ENCODE measurements at places on chromosomes 12 and 14. TPM values are rescaled to one million over a fixed set of nuclear protein-coding genes. Genes with fewer than 3 reads are reported as not detected.

The TAS2R20 gene
- 0.51 TPM for total RNA-seq

The PROX2 gene
- total RNA-seq, result not detected

The TAS2R10 gene
- not detected for total RNA-seq

The HSPB8 gene
- 25.1 TPM for total RNA-seq

The ESYT1 gene
- 340 TPM for total RNA-seq

The SERPINA1 gene
- 10.3 TPM for total RNA-seq

The TPH2 gene
- not detected for total RNA-seq

The MMP17 gene
- 3.3 TPM for total RNA-seq

Measured in mesangial cell (primary cell).